T-helper 1 cell (primary cell): ENCODE measurements at places on chromosomes 5 and 9.

- no peak for DNase-seq
Measured at GRCh38 chr9:73441890-73442818, 290.5 kb downstream of the ANXA1 start.

DNA sequence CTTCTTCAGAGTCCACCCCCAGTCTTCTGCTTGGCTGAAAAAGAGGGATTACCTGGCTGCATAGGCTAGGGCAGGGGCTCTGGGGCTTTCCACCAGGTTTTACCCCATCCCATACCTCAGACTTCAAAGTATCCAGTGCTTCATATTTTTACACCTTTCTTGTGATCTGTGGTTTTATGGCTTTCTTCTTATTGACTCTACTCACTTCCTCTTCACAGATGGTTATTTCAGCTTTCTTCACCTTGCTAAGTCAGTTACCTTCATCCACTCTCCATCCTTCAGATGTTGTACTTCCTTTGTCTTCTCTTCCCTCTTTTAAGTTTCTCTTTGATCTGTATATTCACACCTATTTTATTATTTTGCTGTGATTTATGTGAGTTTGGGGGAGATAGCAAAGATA, 104.3 kb downstream of the GRIA1 start:
- DNase-seq, result no peak

DNA sequence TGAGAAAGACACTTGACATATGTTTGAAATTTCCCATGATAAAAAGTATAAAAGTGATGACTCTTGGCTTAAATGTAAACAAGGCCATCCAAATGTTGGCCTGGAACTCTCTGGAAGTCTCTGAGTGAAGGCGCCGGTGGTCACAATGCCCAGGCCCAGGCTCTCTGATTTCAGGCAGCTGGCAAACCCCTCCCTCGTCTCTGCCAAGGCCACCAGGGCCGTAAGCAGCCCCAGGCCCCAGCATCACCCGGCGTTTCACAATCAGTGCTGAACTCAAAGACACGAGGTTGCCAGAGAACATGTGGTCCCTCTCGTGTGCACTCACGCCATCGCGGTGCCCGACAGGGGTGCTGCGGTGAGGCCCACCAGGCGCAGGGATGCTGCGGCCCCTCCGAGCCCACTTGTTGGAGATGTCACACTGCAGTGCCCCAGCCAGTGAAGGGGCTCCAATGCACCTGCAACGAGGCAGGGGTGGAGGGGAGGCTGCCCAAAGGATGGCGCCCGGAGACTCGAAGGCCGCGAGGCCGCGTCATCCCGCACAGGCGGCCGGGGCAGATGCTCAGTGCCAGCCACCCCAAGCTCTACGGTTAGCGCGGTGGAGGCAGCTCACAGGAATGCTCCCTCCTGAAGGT, 15.0 kb downstream of the LPCAT1 start:
- no peak for DNase-seq

GRCh38 chr9:129343424-129344375, 165.6 kb upstream of the IER5L start:
- DNase-seq, result no peak

- no peak for DNase-seq
Measured at GRCh38 chr9:124295159-124295794, 37.5 kb downstream of the NEK6 start.

GRCh38 chr9:91162311-91162710, 199.4 kb downstream of the AUH start:
- no peak for DNase-seq

DNA sequence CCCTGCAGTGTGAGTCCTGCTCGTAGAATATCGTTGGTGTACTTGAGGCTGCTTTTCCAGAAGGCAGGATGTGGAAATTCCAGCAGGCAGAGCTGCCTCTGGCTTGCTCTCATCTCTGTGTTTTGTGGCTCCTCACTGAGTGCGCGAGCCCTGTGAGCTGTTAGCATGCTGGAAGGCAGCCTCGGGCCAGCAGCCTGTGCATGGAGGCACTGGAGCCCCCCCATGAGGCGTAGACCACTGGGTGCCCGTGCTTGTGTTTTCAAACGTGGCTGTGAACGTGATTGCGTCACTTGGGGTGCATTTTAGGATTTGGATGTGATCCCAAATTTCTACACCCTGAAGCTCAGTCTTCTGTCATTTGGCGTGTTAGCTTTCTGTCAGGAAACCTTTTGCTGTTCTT, 3.2 kb downstream of the WDR5 start:
- no peak for DNase-seq

DNA sequence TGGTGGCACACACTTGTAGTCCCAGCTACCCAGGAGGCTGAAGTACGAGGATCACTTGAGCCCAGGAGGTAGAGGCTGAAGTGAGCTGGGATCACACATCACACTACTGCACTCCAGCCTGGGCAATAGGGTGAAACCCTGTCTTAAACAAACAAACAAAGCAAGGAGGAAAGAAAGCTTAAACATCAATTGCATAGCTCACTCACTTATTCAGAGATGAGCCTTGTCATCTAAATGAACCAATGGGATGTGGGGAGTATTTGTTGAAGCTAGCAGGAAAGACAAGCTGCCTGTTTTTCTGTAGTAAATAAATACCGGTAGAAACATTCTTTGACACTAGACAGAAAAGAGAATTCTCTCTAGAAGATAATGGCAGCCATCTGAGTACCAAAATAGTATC, 161.0 kb upstream of the SLC12A2 start:
- no peak for DNase-seq

DNA sequence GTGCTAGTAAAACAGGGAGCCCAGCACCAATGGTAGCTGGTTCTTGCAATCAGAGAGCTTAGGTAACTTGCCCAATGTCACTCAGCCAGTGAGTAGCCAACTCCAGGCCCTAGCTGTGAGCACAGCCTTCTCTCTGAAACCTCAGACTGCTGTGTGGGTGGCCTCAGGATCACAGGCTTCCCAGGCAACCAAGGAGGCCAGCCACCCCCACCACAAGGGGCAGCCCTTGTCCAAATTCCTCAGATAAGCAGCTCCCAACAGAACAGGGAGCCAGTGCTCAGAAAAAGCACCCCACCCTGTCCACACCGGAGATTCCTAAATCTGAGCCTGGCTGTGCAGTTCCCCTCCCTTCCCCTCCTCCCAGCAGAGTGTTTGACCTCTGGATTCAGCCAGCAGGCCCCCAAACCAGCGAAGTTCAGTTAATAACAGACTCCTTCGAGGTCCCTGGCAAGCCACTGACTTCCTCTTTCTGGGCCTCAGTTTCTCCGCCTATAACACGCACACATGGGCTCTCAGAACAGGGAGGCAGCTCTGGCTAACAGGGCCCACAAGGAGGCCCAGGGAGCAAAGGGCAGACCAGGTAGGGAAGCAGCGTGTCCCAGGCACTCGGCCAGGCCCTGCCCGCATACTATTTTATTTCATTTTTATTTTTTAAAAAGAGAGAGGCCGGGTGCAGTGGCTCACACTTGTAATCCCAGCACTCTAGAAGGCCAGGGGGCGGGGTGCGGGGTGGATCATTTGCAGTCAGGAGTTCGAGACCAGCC, 2.7 kb downstream of the EEIG1 start:
- DNase-seq, result peak; percentile 35

DNA sequence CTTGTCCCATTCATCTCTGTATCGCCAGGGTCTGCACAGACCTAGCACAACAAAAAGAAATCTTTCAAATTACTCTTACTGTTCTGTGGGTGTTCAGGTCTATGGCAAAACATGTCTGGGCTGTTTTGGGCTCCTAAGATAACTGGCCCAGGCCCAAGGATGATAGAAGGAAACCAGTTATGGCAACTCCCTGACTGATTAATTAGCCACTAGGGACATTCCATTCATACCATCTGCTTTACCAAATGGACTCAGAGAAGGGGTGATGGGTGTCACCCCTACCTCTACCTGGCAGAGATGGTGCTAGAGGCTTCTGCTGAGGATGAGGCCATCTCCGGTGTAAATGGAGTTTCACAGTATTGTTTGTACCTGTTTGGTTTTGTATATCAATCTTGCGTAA, 1.9 kb downstream of the SLC31A2 start:
- no peak for DNase-seq

DNA sequence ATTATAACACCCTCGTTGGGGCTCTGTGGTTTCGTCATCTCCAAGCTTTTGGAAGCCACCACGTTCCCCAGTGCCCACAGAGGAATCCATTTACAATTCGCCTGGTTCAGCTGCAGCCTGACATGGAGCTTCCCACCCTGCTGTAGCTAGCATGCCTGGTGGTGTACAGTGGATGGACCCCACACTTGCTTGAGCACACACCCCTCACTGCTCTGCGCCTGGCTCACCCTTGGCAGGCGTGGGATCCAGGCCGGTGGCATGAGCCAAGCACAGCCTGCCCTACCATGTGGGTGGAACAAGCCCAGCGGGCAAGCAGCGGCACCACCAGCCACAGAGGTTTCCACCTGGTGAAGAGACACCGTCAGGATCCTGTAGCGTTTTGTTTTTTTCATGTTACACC, 1045.7 kb upstream of the CDH9 start:
- no peak for DNase-seq

GRCh38 chr5:124888050-124888506, 141.6 kb upstream of the ZNF608 start:
- DNase-seq, result no peak

GRCh38 chr5:102856389-102856777, 101.3 kb downstream of the PAM start:
- no peak for DNase-seq

- no peak for DNase-seq
Measured at GRCh38 chr5:77223653-77224052, 13.2 kb downstream of the PDE8B start.

DNA sequence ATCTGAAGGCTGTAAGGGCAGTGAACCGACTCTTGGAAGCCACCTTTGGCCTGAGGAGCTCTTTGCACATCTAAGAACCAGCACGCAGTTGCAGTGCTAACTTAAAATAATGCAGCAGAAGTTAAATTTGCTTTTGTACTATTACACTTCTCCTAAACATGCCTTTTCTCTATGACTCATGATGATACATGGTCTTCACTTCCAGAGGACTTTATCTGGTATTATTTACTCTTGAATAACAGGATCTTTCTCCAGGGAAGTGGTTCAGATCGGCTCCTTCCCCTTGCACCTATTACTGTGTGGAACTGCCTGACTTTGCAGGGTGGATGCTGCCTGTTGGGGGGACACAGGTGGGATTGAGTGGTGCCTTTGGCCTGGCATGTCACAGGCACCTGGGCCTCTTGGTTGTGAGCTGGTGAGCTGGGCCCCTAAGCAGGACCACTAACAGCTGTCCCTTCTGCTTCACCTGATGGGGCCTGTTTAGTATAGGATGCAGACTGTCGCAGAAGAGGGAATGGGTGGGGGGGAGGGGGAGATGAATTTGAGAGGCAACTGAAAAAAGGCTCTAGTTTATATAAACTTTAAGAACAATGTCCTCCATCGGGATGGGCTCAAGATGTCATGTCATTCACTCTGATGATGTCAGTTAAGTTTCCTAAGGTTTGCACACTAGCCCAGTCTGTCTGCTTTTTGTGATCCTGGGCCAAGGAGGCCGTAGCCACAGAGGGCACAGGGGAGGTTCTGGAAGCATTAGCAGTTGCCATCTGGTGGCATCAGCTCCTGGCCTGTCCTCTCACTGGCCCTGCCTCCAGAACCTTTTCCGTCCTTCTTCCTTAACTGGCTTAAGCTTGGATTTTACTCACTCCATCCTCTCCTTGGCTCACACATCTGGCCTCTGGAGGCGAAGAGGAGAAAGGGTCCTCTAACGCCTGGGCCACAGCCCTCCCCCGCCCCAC, 33.9 kb upstream of the GABBR2 start:
- DNase-seq, result no peak

GRCh38 chr5:5665225-5666075, 243.0 kb downstream of the ICE1 start:
- no peak for DNase-seq

DNA sequence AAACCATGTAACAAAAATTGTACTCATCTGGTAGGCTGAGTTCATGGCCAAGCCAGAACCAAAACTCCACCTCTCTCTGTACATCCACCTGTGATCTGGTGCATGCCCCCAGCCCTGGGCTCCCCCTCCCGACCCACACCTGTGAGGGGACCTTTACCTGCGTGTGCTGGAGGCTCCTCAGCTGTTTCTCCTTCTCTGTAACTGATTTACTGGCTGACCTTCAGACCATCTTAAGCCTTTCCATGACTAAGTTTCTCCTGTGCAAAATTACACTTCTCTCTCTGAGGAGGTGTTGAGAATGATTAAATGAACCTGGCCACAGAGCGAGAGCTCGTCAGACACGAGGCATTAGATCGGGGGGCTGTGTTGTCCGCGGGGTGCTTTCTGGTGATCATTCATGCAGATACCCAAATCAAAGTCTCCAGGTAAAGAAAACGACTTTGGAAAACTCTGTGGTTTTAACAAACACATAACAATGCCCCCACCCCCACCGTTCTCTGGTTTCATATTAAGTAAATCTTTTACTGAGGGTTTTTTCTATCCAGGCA, 136.4 kb downstream of the SEMA5A start:
- no peak for DNase-seq

GRCh38 chr5:128470663-128471062, 67.4 kb downstream of the FBN2 start:
- DNase-seq, result no peak

GRCh38 chr9:68437785-68438184, 81.4 kb downstream of the PGM5 start:
- DNase-seq, result no peak

- no peak for DNase-seq
Measured at GRCh38 chr5:132886064-132886823, 12.8 kb downstream of the LEAP2 start.

DNA sequence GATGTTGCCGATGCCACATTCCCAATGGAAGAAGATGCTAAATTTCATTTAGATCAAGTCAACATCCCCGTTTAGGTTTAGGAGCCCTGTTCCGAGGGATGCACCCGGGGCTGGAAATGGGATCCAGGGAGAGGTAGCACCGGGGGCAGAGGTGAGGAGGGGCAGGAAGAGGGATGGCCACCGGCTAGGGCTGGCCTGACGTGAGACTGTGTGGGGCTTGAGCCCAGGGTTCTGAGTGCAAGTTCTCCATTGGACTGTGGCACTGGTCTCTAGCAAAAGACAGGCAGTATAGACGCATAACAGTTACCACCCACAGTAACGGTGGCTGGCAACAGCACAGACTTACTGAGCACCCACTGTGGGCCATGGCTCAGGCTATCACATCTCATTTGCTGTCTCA, 209.0 kb upstream of the MVB12B start:
- DNase-seq, result no peak

- no peak for DNase-seq
Measured at GRCh38 chr5:170546282-170546681, 42.5 kb downstream of the KCNIP1 start.

GRCh38 chr5:139392678-139393496, 2.0 kb downstream of the PROB1 start:
- DNase-seq, result peak; percentile 68

DNA sequence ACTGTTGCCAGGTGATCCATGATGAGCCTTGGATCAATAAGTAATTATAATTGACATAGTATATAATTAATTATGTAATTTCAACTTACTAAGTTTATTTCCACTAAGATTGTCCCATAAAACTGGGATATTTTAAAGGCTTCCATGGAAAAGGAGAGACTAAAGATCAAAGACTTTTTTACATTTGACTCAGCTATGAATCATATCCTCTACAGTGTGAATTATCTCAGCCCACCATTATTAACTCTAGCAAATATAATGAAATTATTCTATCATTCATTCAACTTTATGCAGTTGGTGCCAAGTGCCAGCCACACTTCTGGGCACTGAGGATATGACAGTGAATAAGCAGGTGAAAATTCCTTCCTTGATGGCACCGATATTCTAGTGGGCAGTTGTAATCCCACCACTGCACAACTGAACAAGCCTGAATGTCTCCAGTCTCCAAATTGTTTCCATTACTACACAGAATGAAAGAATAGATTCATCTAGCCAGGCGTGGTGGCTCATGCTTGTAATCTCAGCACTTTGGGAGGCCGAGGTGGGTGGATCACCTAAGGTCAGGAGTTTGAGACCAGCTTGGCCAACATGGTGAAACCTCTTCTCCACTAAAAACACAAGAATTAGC, 21.9 kb upstream of the TXN start:
- DNase-seq, result no peak
